GM04504 (cell line): ENCODE measurements at places on chromosomes 3 and 15.
A peak's percentile ranks its signal among the peaks of the same experiment; 100 is the strongest.

- no peak for DNase-seq
These were observed 12.3 kb downstream of the LRIG1 start for GRCh38 chr3:66488492-66488891.

GRCh38 chr15:74144153-74144775, 13.9 kb downstream of the ISLR2 start:
- DNase-seq: no peak

GRCh38 chr15:55494931-55495330, 13.1 kb downstream of the DNAAF4 start:
- no peak for DNase-seq

GRCh38 chr3:136960838-136961836, 3.4 kb downstream of the IL20RB start:
- DNase-seq: peak; percentile 53

DNA sequence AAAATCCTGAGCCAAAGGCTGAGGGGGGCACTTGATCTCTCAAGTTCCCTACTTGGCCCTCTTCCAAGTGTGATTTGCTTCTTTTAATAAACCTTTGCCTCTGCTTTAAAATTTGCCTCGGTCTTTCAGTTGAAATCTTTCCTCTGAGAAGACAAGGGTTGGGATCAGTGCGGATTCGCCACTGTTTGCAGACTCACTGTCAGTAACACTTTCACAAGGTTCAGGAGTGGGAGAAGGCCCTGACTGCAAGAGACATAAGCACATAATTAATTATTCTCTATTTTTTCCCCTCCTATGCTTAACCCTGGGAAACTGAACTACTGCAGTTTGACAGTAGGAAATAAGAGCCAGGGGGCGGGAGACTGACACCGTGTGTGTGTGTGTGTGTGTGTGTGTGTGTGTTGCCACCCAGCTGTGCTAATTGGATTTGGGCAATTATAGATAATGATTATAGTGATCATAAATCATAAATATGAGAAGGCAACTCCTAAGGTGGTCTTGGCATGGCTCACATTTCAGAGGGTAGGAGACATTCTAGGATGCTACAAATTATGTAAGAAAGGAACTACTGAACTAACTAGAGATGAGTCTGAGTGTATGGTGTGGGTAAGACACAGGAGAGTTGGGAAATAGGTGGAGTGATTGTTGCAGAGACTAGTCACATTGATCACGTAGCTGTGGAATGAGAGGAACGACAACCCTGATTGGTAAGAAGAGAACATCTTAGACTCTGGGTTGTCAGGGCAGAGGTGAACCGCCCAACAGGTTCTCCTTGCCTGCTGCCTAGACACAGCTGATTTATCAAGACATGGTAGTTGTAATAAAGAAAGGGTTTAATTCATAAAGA, 5.5 kb upstream of the ZNF662 start:
- DNase-seq: no peak

- no peak for DNase-seq
These were observed 52.5 kb downstream of the CPN2 start for GRCh38 chr3:194298331-194299227.

DNA sequence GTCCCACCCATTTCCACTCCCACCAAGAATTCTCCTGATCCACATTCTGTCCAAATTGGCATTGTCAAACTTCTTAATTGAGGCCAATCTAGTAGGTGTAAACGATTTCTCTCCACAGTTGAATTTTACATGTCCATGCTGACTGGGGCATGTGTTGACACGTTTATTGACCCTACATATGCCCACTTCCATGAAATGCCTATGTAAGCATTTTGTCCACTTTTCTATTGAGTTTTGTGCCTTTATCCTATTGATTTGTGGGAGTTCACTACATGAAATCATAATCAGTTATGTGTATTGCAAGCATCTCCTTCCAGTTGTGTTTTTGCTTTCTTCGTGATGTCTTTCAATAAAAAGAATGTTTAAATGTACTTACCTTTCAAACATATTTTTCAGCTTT, 141.7 kb upstream of the NSMCE3 start:
- DNase-seq: no peak

- DNase-seq: no peak
These were observed 36.3 kb upstream of the SNX4 start for GRCh38 chr3:125556314-125556713.

- DNase-seq: no peak
These were observed 110.1 kb upstream of the TBL1XR1 start for GRCh38 chr3:177307391-177307790.

DNA sequence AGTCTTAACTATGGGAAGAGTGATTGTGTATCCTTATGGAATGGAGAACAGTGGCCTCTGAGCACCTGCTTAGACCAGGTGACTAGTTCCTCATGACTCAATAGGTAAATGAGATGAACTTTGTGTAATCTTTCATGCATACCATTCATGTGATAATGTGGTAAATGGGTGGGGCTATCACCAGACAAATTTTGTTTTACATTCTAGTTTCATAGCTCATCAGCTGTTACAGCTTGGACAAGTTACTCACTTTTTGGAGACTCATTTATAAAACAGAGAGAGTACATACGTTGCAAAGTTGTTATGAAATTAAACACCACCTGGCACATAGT, 103.7 kb upstream of the TGFBR2 start:
- no peak for DNase-seq

GRCh38 chr3:30113906-30114305, 492.5 kb upstream of the TGFBR2 start:
- DNase-seq: no peak

DNA sequence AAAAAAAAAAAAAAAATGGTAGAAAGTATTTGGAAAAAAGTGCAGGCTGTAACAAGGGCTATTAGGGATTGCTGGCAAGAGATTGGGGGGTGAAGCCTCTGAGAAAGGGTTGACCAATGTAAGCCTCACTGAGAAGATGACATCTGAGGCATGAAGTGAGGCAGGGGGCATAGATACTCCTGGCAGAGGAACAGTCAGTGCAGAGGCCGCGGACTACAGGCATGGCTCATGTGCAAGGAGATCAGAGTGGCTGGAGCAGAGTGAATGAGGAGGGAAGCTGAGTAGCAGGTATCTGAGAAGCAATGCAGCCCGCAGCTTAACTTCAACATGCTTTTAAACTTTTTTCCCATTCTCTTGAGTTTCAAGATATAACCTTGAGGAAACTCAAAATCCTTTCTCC, 5.4 kb downstream of the FBXL22 start:
- DNase-seq: no peak

GRCh38 chr15:78679089-78679511, 38.1 kb upstream of the CHRNB4 start:
- no peak for DNase-seq

GRCh38 chr15:52790941-52791751, 1.0 kb upstream of the ONECUT1 start:
- DNase-seq: no peak

GRCh38 chr3:66037330-66037985, 1.3 kb downstream of the MAGI1 start:
- no peak for DNase-seq

GRCh38 chr3:76369170-76369569, 583.8 kb upstream of the ZNF717 start:
- DNase-seq: peak; percentile 17
